Nucleus accumbens (tissue), 56 donors: ENCODE measurements at places on chromosomes 13 and 19.
A peak's percentile ranks its signal among the peaks of the same experiment; 100 is the strongest.

GRCh38 chr13:39415008-39415802 lies 187.8 kb downstream of the LHFPL6 start:
- DNase-seq, result peak; percentile 9

DNA sequence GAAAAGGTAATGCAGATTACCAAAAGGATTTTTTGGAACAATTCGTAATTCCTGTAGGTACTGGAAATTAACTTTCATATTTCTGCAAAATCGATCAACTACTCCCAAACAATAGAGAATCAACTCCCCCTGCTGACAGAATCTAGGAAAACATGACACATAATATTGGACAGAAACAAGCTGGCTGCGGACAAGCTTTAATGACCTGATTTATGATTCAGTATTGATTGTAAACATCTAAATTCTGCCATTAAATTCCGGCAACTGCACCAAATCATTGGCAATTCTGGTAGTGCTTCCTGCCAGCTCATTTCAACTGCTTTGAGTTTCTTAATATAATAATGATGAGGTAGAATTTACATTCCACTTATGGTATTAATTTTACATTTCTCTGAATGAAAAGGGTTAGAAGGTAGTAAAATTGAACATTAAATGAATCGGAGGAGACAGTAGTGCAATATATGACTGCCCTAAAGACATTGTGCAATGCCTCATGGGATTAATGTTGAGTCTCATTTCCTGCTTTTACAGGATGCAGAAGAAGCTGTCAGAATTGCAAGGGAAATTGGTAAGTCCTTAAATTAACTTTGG lies 146.5 kb downstream of the PCCA start:
- no peak for DNase-seq

GRCh38 chr19:35760711-35761349 lies 2.9 kb downstream of the PROSER3 start:
- no peak for DNase-seq

- no peak for DNase-seq
Measured at GRCh38 chr19:31290931-31291590, 58.2 kb downstream of the TSHZ3 start.

DNA sequence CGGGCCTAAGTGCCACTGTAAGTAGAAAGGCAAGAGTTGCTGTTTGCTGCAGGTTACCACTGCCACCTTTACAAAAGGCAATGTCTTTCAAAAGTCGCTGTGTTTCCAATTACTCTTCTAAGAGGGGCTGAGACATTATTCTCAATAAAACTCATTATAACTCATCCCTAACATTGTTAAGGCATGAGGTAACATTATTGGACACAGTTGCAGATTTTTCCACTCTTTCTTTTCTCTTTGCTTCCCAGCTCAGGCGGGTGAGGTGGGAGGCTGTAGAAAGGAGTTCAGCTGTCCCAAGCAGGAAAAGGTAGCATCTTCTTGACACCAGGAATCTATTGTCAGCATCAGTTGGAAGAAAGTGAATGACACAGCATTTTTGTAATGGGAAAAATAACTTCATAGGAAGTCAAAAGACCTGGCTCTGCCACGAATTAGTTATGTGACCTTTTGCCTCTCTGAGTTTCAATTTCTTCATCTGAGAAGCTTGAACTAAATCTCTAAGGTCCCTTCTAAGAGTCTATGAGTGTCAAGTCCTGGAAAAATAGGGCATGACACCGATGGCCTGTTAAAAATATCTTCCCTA lies 2.1 kb upstream of the UBL3 start:
- no peak for DNase-seq

GRCh38 chr13:19781526-19781925 lies 1.2 kb downstream of the PSPC1 start:
- no peak for DNase-seq

DNA sequence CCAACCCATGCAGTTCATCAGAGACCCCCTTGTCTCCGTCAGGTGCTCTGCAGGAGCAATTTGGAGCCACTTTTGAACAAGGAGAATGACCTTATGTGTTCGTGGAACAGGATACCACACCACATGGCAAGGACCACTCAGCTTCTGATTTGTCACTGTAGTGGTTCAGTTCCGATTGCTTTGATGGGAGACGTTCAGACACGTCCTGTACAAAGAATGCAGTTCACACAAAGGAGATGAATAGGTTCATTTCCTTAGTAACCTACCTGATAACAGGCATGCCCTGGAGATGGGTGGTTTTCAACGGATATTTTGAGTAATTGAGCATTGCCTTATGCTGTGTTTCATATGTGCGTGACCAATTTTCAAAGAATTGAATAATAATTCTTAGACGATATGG lies 17.2 kb downstream of the FGF9 start:
- no peak for DNase-seq

- no peak for DNase-seq
Measured at GRCh38 chr13:37136633-37137032, 31.2 kb upstream of the CSNK1A1L start.

- no peak for DNase-seq
Measured at GRCh38 chr13:30737511-30738337, 2.4 kb downstream of the ALOX5AP start.

- DNase-seq, result no peak
Measured at GRCh38 chr13:81762449-81762848, 1421.5 kb upstream of the SPRY2 start.

DNA sequence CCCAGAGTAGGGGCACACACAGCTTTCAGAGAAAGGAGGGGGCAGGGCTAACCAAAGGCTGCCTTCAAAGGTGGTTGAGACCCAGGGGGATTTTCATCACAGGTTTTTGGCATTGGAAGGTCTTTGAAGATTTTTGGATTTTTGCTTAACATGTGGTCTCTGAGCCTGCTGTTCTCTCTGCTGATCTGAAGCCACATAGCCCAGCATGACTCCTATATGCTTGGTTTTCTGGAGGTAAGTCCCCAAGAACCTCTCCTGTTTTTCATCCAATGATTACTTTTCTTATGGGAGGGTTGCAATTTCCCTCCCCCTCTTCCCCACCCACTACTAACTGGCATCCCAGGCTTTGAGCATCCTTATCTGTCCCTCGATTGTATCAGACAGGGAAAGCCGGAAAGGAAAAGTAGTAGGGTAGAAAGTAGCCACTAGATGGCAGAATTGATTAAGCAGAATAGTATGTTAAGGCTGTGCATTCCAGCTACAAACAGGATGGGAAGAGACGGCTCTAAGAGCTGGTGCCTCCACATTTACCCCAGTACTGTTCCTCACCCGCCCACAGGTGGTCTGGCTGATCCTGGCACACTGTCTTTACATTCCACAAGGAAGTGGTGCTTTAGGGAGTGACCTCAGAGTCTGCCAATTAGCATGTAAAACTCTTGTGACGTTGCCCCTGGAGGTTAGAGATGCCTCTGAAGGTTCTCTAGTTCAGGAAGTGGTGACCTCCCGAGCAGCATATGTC lies 218.9 kb upstream of the EDNRB start:
- DNase-seq, result no peak

DNA sequence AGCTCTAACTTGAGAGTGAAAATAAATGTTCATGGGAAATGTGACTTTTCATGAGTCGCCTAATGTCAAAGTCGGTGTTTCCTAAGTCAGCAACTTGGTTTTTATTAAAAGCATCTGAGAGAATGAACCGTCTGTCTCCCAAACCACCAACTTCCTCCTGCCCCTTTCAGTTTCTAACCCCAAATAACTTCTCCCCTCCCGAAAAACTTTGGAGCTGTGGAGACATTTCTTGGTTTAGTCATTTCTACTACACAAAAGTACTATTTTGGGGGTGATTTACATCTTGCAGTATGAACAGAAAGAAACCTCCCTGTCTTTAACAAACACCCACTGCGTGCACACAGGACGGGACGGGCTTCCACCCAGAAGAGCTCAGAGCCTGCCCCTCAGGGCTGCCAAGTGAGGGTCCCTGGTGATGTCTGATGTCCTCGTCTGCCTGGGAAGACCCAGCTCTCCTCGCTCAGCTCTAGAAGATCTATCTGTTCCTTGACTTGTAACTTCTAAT lies 65.0 kb downstream of the RASA3 start:
- DNase-seq, result no peak

GRCh38 chr13:31903111-31903815 lies 128.3 kb upstream of the FRY start:
- DNase-seq, result no peak

DNA sequence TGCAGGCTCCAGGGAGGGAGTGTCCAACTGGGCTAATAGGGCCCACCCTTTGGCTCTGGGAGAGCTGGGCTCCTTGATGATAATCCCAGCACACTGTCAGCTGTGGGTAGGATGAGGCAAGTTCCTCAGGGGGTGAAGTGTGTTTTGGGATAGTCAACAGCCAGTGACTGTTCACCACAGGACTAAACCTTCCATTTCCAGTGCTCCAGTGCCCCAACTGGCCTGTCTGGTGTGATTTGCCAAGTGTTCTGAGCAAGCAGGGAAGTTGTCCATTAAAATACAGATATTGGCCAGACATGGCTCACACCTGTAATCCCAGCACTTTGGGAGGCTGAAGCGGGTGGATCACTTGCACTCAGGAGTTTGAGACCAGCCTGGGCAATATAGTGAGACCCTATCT lies 150.9 kb downstream of the TM9SF2 start:
- DNase-seq, result no peak

GRCh38 chr19:1015782-1016646 lies 4.9 kb downstream of the TMEM259 start:
- DNase-seq, result no peak

DNA sequence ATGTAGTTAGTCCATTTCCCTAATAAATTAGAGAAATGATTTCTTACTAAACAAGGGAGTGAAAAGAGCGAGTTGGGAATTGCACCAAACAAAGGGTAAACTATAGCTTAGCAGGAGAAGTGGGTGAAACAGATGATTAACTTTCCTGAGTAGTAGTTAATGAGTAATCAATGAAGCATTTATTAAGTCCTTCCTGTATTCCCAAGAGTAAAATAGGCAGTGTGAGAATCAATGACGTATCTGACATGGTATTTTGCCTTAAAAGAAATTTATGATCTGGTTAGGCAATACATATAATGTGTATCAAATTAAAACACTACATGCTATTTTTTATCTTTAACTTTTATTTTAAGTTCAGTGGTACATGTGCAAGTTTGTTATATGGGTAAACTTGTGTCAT lies 142.8 kb downstream of the KLF5 start:
- DNase-seq, result no peak

GRCh38 chr19:1814833-1815604 lies 2.9 kb upstream of the ATP8B3 start:
- no peak for DNase-seq

GRCh38 chr19:41367848-41368301 lies 3.9 kb upstream of the B9D2 start:
- DNase-seq, result no peak

DNA sequence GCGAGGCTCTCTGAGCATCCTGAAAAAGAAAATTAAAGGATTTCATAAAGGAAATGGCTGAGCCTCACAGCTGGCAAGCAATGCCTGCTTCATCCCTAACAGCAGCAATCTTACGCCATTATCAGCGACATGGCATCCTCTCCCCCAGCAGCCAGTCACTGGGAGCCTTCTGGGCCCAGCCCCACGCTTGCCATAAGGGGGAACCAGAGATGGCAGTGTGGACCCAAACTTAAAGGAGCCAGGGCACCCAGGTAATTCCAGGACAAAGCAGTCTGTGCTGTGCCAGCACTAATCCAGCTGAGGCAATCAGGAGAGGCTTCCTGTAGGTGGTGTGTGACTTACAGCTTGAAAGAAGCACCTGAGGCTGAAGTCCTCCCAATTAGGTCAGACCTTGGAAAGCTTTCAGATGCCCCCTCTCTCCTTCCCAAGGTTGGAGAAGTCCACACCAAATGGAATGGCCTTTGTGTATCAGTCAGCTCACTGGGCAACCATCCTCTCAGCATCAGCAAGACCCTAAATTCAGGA lies 10.3 kb downstream of the VSTM2B start:
- no peak for DNase-seq

DNA sequence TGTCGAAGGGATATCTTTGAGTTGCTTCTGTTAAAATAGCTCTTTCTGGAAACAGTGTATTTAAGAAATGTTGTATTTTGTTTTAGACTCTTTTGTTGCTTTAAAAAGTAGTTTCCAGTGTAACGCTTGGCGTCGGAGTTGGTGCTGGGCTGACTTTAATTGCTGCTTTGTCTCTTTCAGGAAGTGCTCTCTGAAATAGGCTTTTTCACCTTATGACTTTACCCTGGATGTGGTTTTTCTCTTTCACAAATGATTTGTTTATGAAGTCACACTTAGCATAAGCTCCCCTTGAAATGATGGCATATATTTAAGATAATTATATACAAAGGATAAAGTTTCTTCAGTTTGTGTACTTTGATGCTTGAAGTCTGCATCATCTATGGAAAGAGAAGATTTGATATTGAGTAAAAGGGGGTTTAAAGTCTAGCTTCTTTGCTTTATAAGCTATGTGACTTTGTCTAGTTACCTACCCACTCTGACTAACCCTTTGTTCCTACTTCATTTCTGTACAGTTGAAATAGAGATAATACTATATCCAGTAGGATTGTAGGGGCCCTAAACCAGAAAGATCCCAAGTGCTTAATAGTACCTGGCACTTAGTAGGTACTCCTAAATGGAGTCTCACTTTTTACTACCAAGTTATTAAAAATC lies at the start of gene GPR18:
GPR18 (minus strand) TSS at position 170 of the 651 bp plus-strand sequence. CDS start 2,507 bp downstream, outside the sequence.
- DNase-seq, result no peak

GRCh38 chr19:13007292-13008045 lies 12.2 kb downstream of the NFIX start:
- no peak for DNase-seq
